ENCODE measurements at places on chromosomes 1 and 21.

- peak; percentile 32 for DNase-seq
Observed at GRCh38 chr1:222095606-222096475, 354.0 kb upstream of the DUSP10 start.

GRCh38 chr1:164154622-164155021 is 404.4 kb upstream of the PBX1 start:
- no peak for DNase-seq

DNA sequence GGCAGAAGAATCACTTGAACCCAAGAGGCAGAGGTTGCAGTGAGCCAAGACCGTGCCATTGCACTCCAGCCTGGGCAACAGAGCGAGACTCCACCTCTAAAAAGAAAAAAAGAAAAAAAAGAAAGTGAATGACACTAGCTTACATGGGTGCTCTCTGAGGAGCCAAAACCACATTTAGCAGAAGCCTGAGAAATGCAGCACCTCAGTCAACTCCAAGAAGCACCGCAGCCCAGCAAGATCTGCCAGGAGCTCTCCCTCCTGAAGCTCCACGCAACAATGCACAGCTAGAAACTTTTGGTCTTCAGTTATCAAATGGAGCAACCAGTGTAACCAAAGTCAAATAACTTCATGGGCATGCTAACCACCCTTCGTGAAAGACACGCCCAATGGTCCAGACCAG is 229.1 kb downstream of the SETD4 start:
- DNase-seq, result no peak

GRCh38 chr1:47870946-47871676 is 126.1 kb downstream of the TRABD2B start:
- DNase-seq, result no peak

- no peak for DNase-seq
Observed at GRCh38 chr1:178867670-178868069, 3.2 kb downstream of the ANGPTL1 start.

DNA sequence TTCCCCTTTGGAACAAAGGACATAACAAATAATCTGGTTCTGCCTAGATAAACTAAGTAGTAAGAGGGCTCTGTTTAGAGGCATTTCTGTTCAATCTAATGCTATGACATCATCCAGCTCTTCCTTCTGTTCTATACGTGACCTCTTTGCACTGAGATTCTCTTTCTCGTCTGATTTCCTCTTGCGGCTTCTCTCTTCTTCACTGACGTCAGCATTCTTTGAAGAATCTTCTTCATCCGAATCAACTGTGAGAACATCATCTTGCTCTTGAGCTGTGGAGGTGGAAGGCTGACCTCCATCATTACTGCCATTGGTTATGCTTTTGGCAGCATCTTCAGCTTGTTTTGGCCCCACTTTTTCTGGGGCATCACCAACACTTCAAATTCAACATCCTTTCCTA is 130.4 kb downstream of the HS2ST1 start:
- no peak for DNase-seq

GRCh38 chr1:82455342-82455741 is 654.6 kb downstream of the ADGRL2 start:
- DNase-seq, result no peak

- peak; percentile 15 for DNase-seq
Observed at GRCh38 chr1:160795951-160796383, at the start of gene LY9. LY9 (plus strand) TSS chr1:160796174; CDS start chr1:160796188, 14 bp downstream.

DNA sequence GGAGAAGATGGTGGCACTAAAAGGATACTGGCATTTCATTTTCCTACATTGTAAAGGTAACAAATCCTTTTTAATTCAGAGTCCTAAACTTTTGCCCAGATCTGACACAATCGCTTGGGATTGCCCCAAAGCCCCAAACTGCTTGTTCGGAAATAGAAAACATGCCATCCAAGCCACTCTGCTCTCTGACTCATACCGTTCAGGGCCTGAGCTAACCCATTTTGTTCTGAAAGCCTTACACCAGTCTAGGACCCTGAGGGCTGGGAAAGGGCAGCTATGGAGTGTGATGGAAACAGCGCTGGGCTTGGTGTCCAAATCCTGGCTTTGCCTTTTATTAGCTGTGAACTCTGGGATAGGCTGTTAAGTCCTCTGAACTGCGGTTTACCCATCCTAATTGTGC is 159.4 kb upstream of the UBE2U start:
- DNase-seq, result no peak

GRCh38 chr1:99646868-99647267 is 955 bp downstream of the PALMD start:
- DNase-seq, result no peak

DNA sequence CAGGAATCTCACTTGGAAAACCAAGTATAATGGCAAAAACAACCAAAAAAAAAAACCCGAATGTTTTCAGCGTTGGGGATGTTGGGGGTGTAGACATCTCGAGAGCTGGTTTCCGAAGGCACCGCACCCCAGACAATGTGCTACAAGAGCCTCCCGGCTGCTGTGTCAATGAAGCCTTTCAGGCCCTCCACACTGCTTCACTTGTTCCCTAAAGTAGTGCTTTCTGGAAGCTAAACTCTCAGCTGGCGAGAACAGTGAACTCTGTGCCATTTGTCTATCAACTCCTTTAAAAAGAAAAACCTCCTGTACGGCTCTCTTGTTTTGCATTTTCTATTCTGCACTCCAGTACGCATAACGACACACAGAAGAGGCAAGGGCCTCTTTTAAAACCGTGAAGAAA is 32.5 kb downstream of the PLEKHO1 start:
- DNase-seq, result no peak

- DNase-seq, result no peak
Observed at GRCh38 chr1:119794876-119795240, 16.4 kb downstream of the REG4 start.

DNA sequence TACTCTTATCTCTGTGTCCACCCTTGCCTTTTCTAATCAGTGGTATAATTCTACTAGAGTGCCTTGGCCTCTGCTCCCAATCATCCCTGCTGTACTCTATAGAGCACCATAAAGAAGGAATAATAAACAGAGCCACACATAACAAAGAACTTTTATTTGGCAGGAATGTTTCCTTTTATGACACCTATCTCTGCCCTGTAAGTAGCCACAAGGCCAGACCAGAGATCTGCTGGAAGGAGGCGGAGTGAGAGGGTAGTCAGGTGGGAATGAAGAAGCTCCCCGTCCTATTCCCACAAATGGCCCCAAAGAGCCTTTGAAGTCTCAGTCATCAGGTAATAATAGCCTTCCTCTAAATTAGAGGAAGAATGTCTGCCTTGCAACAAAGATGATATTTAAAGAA is 32.7 kb downstream of the WLS start:
- no peak for DNase-seq

DNA sequence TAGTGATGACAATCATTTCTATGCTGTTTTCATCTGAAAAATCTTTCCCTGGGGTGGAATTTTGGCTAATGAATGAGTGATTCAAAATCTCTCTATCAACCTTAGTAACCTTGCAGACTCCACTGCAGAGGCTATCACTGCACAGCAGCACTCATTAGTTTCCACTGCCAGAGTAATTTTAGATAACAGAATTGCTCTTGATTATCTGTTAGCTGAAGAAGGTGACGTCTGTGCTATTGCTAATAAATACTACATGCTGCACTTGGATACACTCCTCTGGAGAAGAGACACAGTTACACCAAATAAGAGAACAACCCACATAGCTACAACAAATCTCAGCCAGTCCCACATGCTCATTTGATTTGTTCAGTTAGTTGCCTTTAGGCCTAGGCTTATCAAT is 1348.4 kb downstream of the NCAM2 start:
- no peak for DNase-seq

Measured in HL-60 (cell line).